ENCODE measurements at places on chromosomes 4 and X.

- DNase-seq, result no peak
Measured at GRCh38 chr4:147477439-147477838, 3.5 kb upstream of the EDNRA start.

DNA sequence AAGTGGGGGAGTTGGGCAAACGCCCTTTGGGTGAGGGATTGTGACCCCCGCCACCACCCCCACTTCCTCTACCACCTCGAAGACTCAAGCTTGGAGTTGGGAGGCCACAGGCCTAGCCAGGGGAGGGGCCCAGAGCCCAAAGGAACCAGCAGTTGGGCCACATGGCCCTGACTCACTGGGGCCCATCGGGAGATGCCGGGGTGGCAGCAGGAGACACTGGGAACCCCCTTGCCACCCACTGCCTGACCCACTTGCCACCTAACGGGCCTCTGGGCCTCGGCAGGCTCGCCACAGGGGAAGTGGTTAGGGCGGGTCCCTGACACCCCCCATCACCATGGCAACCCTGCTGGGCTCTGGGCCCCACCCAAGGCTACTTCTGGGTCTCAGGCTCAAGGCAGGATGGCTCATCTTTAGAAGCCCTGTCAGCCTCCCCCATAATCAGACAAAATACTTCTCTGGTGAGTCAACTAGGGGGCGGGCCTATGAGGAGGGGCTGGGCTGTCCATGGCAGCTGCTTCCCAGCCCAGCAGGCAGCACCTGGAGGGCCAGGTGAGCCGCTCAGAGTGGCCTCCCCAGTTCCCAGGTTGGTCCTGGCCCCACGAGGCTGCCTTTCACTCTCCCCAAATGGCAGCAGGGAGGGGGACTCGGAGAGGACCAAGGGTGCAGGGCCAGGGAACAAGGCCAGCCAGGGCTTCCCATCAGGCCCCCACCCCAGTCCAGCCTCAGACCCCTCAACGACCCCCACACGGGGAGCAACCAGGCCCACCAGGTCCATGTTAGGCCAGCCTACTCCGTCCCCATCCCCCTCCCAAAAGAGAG is 5.6 kb downstream of the FLNA start:
- DNase-seq, result no peak

- no peak for DNase-seq
Measured at GRCh38 chr4:62771983-62772557, 1571.9 kb downstream of the ADGRL3 start.

- DNase-seq, result peak; percentile 20
Measured at GRCh38 chrX:53047228-53047627, 1.4 kb upstream of the GPR173 start.

All from NCI-H1694 treated with DMSO at 0.1 percent for 48 hours (cell line).